Upper lobe of right lung (tissue), 1 donor: ENCODE measurements at places on chromosomes 7 and 10. TPM values are rescaled to one million over a fixed set of nuclear protein-coding genes. Genes with fewer than 3 reads are reported as not detected.

Gene EFCAB10
- 1.6 TPM for total RNA-seq

Gene FAM131B
- 0.90 TPM for total RNA-seq

Gene METTL27
- total RNA-seq = 2.3 TPM

GRCh38 chr7:148587076-148587475 lies 3.5 kb upstream of the C7orf33 start:
- no peak for DNase-seq

GRCh38 chr7:46830-47140 lies 145.6 kb upstream of the FAM20C start:
- no peak for DNase-seq

- no peak for DNase-seq
Observed at GRCh38 chr7:29483219-29484104, 80.2 kb upstream of the PRR15 start.

DNA sequence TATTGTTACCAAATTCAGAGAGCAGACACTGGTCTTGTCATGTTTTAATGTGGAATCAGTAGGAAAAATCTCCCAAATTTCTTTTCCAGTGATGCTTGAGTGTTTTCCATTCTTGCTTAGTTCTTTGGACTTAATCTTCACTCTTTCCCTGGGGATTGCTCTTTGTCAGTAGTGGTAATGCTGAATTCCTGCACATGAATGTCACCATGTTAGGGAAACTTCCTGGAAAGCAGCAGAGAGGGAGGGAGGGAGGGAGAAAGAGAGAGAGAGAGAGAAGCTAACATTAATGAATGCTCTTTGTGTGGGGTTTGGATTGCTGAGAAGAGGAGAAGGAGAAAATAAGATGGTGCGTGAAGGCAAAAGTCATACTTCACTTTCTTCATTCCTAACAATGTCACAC lies 295.3 kb upstream of the COBL start:
- DNase-seq = no peak

DNA sequence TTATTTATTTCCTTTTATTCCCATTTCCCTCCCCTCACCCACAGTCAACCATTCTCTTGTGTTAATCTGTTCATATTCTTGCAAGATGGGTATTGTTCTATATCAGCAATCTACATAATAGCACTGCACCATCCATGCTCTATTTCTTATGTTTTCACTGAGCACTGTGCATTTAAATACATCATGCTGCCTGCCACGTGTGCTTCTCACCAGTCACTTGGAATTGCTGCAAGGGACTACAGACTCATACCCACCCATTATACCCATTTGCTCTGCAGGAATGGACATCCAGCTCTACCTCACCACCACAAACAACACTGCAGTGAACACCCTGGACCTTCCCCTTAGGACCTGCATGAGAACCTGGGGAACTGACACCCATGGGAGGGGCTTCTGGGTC lies 20.8 kb downstream of the DLG5 start:
- no peak for DNase-seq

- no peak for DNase-seq
Observed at GRCh38 chr7:123351027-123351426, 151.3 kb upstream of the SLC13A1 start.

GRCh38 chr7:28409716-28410627 lies 2.3 kb upstream of the CREB5 start:
- peak; percentile 64 for DNase-seq

DNA sequence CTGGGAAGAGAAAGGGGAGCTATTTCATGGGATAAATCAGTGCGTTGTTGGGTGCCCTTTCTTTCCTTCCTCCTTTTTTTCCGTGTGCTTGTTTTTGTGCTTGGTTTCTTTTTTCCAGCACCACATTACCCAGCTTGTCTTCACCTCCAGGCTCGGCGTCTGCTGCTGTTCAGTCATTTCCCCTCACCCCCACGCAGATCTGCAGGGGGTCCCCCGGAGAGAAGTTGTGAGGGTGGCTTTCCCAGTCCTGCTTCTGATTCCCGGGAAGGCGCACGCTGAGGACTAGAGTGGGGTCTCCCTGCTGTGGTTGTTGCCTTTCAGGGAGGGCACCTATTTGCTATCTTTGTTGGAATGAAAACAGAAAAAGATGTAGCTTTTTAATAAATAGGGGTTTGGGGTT lies 1.6 kb downstream of the CAMK1D start:
- DNase-seq = no peak
